Activated CD4-positive, alpha-beta T cell treated with anti-CD3 and anti-CD28 coated beads, Interleukin-2, amount 10 ng/mL, durations not matched to agents 7 days and 5 days (primary cell): ENCODE measurements at places on chromosomes 3 and 15.

DNA sequence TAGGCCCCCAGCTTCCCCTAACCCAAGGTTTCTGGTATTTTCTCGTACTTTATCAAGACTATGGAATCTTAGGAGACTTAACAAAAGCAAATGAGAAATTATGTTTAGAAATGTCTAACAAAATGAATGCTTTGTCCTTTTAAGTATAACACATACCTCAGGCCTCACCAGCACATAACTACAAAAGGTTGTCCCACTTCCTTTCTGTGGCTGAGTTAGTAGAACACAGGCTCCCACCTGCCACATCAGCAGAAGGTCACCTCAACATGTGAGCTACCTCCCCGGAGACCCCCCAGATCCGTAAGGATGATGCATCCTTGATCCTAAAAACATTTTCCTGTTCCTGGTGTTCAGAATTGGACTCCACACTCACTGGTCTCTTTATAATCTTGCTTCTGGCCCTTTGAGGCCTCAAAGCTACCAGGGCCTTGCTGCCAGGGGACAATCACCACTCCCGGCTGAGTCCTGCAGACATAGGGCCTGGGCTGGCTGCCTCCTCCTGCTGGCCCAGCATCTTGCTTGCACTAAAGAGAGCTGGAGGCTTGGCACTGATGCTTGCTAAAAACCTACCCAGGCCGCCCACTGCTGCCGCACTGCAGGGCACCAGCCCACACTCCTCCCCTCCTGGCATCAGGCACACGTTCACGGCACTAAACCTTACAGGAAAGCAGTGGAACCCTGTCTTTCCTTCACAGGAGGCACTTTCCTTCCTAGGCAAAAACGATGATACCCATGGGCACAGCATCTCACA lies 2.9 kb downstream of the CCRL2 start:
- no peak for DNase-seq

DNA sequence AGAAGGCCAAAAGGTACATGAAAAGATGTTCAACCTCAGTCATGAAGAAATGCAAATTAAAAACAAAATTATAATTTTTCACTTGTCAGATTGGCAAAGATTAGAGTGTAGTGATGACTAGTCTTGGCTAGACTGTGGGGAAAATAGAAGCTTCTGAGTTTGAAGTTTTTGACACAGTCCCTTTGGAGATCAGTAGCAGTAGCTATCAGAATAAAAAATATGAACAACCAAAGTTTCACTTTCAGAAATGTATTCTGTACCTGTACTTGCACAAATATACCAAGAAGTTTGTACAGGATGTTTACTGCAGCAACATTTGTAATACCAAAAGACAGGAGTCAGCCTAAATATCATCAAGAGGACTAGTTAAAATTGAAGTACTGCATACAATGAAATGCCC lies 14.1 kb downstream of the ATP2C1 start:
- DNase-seq = no peak

DNA sequence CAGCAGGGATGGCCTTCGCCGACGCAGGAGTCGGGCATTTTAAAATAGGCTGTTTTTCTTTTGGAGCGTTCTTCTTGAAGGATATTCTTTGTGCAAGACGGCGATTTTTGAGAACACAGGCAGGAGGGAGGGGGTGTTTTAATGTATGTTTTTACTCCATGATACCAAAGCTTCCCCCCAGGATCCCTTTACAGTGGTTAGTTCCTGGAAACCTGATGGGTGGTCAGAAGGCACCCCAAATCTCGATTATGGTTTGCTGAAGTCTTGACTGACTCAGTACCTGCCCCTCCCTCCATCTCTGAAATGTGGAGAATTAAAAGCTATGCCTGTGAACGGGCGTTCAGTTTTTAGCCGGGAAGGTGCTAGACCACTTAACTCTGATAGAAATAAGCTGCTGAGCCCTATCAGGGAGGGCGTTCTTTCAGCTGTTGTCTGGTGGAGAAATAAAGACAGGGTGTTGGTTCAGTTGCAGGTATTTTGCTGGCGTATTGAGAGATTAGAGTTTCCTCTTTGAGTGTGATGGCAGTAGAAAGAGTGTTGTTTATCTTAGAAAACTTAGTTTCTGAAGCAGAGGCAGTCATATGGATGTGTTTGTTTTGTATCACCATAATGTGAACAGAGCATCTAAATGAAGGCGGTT lies 3.4 kb downstream of the IGF1R start:
- no peak for DNase-seq

DNA sequence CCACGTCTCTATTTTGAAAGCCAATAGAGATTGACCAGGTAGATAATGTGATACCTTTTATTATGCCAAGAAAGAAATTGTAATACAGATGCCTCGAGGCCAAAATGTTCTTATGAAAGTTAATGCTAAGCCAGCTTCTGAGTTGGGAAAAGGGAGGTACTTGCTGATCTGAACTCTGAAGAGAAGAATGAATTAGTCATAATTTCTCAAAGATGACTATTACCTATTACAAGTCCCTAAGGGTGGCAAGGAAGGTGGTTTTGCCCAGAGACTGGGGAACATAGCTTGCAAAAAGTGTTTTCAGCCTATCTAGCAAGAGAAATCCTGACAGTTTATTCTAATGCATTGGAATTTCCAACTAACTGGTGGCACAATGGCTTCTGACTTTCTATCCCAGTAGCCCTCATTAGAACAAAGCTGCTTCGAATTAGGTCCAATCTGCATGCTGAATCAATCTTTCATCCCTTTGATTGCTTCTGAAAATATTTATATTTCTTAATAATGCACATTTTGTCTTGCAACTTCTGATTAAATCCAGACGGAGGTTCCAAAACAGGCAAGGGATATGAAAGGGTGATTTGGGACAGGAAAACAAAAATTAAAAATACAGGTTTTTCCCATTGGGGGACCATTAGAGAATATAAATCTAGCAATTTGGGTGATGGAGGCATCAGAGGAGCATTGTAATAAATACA lies 17.7 kb upstream of the NR2F2 start:
- no peak for DNase-seq

- DNase-seq = no peak
These were observed 41.2 kb downstream of the CCDC12 start for GRCh38 chr3:46935168-46935858.

DNA sequence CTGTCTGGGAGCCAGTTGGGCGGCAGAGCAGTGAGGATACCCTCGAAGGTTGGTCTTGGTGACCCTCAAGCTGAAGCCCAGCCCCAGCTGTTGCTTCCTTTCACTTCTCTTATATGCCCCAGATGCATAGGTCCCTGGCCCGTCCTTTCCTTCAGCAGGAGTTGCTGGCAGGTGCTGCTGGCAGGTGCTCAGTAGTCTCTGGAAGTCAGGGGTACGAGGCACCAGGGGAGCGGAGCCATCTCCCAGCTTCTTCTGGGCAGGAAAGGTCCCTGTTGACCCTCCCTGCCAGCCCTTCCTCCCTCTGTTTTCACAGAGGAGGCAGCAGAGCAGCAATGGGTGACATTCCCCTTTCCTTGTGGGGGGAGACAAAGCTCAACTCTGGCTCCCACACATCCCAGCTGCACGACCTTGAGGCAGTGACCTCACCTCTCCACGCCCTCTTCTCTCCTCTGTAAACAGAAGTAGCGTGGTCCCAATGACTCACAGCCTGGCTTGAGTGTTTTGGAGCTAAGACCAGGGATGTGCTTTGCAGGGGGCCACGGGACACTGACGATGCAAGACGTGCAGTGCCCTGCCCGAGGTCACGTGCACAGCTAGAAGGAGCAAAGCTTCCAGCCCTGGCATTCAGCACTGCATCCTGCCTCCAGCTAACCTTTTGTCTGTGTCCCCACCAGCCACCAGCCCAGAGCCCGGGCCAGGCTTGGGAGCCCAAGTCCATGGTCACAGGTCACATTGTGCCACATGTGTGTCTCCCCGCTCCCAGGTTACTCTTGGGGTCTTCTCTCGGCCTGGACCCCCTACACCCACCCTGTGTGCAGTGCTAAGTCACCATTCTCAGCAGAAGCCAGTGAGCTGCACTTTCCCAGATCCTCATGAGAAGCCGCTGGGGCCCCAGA lies 49.7 kb downstream of the SLC6A6 start:
- no peak for DNase-seq

GRCh38 chr15:36844534-36844998 lies 255.8 kb downstream of the MEIS2 start:
- DNase-seq = no peak

- no peak for DNase-seq
These were observed 223.3 kb downstream of the FOXP1 start for GRCh38 chr3:71360180-71360579.

GRCh38 chr15:60020736-60021135 lies 16.6 kb downstream of the FOXB1 start:
- DNase-seq = no peak

DNA sequence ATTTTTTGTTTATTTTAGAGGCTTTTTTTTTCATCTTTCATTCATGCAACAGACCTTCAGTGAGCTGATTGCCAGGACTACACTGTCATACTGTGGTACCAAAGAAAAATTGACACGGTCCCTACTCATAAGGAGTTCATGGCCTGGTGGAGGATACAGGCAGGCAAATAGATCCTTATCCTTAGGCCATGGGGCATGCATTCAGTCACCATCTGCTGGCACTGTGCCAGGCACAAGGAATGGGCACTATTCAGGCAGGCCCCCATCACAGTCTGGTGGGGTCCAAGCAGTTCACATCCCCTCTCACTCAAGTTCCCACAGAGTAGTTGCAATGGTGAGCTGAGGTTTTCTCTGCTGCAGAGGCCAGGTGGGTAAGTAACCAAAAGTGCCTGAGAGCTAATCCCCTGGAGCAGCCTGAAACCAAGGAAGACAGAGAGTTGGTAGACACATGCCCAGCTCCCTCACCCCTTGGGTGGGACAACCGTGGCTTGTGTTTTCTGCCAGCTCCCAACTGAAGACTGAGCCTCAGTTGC lies 17.3 kb downstream of the CISH start:
- DNase-seq = no peak

- DNase-seq = no peak
These were observed 25.0 kb downstream of the CTNNB1 start for GRCh38 chr3:41224120-41224806.

GRCh38 chr3:151091685-151092345 lies 6.4 kb downstream of the MED12L start:
- DNase-seq = no peak

GRCh38 chr3:149460117-149460516 lies 14.4 kb upstream of the TM4SF4 start:
- DNase-seq = no peak

GRCh38 chr3:105957722-105958121 lies 88.9 kb upstream of the CBLB start:
- DNase-seq = no peak

DNA sequence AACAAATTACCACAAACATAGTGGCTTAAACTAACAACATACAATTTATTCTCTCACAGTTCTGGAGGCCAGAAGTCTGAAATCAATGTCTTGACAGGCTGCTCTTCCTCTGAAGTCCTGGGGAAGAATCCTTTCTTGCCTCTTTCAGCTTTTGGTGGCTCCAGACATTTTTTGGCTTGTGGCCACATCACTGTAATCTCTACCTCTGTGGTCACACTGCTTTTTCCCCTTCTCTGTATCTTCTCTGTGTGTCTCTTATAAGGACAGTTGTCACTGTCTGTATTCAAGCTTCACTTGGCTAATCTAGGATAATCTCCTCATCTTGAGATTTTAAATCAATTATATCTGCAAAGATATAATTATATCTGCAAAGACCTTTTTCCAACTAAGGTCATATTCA lies 80.3 kb upstream of the ABHD2 start:
- DNase-seq = no peak

DNA sequence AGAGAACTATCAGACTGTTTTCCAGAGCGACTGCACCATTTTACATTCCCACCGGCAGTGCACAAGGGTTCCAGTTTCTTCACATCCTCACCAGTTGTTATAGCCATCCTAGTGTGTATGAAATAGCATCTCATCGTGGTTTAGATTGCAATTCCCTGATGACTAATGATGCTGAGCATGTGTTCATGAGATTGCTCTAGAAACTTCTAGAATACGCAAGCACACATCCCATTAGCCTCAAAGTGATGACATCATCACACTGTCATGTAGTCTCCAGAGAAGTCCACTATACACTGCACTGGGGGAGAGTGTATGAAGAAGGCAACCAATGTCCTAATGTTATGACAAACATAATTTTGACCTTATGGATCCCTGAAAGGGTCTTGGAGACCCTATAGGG lies 30.1 kb downstream of the FBLN2 start:
- no peak for DNase-seq

DNA sequence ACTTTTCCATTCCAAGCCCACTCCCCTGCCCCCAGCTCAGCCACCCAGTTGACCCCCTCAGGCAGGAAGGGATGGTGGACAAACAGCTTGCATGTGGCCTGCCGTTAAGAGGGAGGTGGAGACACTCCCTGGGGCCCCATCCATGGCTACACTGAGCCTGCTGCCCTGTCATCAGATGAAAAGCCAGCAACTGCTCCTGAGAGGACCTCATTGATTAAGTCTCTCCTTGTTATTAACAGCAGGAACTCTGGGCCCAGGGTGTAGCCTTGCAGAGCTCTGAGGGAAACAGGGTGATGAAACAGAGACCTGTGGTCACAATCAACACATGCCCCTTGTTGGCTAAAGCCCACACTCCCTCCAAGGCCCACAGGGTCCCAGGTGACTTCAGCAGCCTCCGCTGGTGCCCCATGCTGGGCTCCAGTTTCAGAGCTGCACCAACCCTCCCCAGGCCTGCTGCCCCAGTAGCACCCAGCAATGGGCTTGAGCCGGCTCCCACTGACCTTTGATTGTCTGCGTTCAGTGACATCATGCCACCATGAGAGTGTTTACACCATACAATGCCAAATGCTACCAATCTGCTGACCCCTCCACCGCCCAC lies 22.3 kb upstream of the TLE3 start:
- no peak for DNase-seq

DNA sequence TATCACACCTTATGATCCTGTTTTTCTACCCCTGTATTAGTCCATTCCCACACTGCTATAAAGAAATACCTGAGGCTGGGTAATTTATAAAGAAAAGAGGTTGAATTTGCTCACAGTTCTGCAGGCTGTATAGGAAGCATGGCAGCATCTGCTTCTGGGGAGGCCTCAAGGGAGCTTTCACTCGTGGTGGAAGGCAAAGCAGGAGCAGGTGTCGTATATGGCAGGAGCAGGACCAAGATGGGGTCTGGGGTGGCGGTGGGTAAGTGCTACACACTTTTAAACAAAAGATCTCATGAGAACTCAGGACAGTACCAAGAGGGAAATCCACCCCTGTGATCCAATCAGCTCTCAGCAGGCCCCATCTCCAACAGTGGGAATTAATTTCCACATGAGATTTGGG lies 15.4 kb upstream of the SCAP start:
- DNase-seq = no peak
